ENCODE measurements at places on chromosomes 5 and 9.

DNA sequence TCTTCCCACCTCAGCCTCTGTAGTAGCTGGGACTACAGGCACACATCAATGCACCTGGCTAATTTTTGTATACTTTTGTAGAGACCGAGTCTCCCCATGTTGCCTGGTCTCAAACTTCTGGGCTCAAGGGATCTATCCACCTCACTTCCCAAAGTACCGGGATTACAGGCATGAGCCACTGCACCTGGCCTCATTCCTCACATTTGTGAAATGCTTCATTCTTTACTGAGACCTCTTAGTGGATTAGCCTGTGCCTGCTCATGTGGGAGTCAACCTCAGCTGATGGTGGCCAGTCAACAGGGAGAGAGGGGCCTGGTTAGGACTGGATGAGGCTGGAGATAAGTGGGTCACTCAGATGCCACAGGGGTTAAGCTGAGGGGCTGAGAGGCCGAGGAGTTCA lies 37.3 kb upstream of the CLK4 start:
- DNase-seq, result no peak

DNA sequence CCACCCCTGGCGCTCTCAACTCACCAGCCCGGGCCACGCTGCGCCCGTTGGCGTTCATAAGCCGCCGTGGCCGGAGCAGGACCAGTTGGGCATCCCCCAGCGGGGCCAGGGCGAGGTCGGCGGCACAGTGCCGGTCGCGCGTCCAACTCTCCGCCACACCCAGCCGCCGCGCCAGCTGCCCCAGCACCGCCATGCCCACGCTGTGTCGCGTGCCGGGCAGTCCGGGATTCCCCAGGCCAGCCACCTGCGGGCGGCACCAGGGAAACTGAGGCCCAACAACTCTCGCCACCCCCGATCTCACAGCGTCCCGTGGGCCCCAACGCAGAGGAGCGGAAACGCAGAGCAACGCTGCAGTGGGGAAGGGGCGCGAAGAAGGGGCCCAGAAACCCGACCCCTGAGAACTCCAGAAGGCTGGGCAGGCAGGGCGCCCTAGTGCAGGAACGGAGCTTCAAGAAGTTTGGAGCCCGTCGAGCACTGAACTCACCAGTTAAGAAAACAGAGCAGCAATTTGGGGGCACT lies 453 bp downstream of the PTRH1 start:
- DNase-seq, result peak; percentile 34

GRCh38 chr5:77774981-77775789 lies 954 bp downstream of the TBCA start:
- DNase-seq, result no peak

GRCh38 chr5:132301344-132302271 lies 7.4 kb downstream of the SLC22A4 start:
- no peak for DNase-seq

- DNase-seq, result no peak
Observed at GRCh38 chr9:94911986-94912635, 185.6 kb downstream of the AOPEP start.

DNA sequence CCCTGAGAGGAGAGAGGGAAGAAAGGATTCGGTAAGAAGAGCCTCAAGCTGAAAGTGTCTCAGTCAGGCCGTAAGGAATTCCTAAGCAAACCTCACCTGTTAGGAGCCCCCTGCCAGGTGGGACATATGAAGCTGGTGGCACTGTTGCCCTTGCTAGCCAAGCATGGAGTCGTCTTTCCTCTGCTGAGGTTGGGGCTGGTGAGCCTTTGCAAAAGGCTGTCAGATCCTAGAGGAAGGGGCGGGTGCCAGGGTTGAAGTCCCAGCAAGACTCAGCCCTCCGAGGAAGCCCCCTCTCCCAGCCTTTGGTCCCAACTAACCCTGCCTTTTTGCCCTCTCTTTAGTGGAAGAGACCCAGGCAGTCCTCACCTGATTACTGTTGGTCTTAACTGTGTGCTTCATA lies 5.5 kb upstream of the SMIM32 start:
- DNase-seq, result no peak

DNA sequence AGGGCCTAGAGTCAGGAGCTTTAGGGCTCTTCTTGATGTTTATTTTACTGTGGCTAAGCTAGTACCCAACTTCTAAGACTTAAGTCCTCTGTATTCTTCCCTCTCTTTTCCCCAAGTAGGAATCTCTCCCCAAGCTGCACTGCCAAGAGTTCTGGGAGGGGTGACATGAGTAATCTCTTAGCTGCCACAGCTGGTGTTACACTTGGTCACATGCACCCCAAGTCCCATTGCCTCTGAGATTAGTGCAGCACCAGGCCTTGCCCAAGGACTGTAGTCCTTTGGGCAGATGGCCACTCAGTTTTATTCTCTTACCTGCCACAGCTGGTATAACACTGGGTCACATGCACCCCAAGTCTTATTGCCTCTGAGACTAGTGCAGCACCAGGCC lies 114.7 kb upstream of the RIOK2 start:
- no peak for DNase-seq

DNA sequence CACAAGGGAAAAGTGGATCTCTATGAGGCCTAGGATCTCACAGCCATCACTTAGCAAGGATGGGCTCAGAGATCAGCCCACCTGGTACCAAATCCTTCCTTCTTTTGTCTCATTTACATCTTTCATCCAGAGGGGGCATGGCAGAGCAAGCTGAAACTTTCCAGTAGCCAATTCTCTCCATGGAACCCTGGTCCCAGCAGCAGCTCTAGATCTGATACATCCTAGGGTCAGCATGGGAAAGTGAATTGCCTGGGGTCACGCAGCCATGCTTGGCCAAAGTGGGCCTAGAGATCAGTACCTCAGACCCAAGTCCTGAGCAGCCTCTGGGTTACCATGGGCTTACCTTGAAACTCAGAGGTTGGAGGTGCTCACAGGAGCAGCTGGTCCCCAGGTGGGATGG lies 170.5 kb downstream of the GABBR2 start:
- no peak for DNase-seq

DNA sequence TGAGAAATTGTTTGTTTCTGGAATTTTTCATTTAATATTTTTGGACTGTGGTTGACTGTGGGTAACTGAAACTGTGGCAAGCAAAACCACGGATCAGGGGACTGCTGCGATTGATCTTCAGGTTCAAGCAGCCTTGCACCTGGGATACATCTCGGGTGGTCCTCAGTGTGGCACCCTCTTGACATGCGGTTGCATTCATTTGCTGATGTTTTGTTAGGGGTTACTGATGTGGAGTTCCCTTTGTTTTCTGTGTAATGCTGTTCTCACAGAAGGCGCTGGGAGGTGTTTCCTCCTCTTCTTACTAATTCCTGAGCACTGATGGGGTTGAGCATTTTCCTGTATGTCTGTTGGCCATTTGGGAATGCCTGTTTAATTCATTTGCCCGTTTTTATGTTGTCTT lies 60.4 kb downstream of the EHMT1 start:
- DNase-seq, result no peak

GRCh38 chr5:127876384-127876783 lies 173.2 kb downstream of the CCDC192 start:
- no peak for DNase-seq

GRCh38 chr5:147485046-147485445 lies 24.8 kb downstream of the DPYSL3 start:
- DNase-seq, result no peak

DNA sequence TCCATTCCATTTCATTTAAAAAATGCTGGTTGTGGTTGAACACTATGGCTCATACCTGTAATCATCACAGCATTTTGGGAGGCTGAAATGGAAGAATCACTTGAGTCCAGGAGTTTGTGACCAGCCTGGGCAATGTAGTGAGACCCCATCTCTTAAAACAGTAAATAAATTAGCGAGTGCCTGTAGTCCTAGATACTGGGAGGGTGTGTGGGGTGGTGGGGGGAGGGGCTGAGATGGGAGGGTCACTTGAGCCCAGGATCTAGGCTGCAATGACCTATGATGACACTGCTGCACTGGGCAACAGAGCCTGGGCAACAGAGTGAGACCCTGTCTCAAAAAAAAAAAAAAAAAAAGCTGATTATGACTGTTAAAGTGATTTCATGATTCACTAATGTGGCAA lies 29.1 kb downstream of the DDX46 start:
- no peak for DNase-seq

DNA sequence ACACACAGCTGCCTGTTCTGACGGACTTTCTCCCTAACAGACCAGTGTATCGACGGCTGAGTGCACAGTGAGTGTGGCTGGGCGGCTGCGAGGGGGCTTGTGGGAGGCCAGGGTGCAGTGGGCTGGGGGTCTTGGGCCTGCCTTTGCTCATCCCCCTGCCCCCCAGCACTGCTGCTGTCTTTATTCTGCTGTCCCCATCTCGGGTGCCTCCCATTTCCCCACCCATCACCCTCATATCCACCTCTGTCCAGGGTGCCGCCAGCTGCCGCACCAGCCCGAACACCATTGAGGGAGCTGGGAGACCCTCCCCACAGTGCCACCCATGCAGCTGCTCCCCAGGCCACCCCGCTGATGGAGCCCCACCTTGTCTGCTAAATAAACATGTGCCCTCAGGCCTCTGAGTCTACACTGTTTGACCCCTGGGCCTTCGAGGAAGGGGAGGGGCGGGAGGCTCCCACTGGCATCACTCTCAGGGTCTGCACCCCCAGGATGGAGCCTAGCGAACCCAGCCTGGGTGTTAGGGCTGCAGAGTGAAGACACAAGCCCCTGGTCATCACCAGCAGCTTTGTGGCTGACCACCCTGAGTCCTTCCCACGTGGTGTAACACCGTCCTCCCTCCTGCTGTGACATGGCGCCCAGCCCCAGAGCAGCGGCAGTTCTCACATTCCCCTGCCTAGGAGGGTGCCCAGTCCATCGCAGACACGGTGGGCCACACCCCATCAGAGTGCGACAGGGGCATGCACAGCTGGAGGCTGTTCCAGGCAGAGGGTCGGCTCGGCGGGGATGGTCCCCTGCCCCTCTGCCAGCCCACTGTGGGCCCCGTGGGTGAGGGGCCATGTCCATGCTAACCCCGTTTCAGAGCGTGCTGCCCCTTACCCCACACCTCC lies 4.0 kb downstream of the LCN2 start:
- DNase-seq, result no peak

GRCh38 chr5:3007577-3007976 lies 256.1 kb upstream of the IRX2 start:
- DNase-seq, result no peak

DNA sequence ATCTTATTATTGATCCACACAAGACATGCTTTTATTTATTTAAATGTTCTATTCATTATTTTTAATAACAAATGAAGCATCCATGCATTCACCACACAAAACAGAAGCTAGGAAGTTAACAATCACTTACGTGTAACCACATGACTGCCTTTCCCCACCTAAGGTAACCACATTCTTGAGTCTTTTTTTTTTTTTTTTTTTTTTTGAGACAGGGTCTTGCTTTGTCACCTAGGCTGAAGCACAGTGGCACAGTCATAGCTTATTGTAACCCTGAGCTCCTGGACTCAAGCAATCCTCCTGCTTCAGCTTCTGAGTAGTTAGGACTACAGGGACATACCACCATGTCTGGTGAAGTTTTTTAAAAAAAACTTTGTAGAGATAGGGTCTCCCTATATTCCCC lies 133.0 kb downstream of the DOCK2 start:
- DNase-seq, result no peak

GRCh38 chr9:123365287-123365880 lies 9.4 kb downstream of the CRB2 start:
- DNase-seq, result no peak

DNA sequence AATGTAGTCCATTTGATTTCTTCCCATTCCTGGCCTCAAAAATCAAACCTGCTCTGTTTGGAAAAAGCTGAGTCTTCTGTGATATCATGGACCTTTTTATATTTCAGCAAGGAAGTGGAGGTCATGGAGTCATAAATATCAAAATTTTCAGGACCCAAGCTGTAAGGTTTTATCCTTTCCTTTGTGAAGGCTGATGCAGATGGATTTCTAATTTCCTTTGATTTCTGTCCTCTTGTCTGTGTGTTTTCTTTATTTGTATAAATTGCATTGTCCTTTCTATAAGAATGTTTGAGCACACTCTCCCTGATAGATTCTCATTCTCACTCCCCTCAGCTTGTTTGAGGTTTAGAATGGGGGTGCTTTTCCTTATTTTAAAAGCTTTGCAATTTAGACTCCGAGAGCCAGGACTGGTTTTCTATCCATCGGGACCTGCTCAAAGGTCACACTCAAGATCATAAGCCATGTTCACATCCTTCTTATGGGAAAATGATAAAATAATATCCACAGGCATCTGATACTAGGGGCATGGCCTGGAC lies 127.4 kb upstream of the TMEM161B start:
- DNase-seq, result no peak

- peak; percentile 58 for DNase-seq
Observed at GRCh38 chr9:91419222-91420191, 4.1 kb downstream of the NFIL3 start.

DNA sequence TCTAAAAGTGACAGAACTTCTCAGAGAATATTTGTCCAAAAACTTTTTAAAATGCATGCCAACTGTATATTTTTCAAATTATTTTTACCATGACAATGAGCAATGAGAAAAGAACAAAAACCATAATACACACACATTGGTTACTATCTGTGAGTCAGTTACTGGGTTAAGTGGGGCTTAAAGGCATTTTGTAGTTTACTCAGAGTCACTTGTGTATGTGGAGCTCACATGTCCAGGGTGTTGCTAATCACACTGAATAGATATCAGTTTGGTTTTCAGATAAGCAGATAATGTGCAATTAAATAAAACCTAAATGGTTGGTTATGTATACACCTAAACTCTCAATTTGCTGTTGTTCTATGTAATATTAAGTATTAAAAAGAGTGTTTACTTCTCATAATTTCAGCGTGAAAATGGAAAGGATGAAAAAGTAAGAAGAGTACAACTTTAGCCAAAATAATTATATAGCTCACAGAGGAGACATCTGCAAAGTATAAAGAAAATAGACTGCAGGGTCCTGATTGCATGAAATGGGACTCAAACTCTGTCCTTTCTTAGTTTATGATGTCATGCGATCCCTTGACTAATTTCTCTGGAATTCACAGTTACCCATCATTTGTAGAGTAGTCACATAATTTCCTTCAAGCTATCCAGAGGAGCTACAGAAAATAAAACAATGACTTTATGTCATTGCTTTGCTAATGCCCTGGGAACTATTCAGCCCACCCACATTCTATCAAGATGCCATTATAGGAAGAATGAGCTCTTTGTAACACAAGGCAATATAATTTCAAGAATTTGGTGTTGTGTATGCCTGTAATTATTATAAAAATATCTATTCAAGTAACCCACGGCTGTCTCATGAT lies 388.0 kb upstream of the ZNF608 start:
- DNase-seq, result no peak

- DNase-seq, result no peak
Observed at GRCh38 chr9:128244837-128245231, 31.0 kb downstream of the GOLGA2 start.

GRCh38 chr5:801472-801871 lies 16.9 kb upstream of the ZDHHC11B start:
- DNase-seq, result no peak

GRCh38 chr9:136225366-136225747 lies 20.3 kb downstream of the QSOX2 start:
- no peak for DNase-seq

- no peak for DNase-seq
Observed at GRCh38 chr5:101580591-101580990, 677.5 kb upstream of the ST8SIA4 start.

- no peak for DNase-seq
Observed at GRCh38 chr5:170497311-170498038, 6.3 kb upstream of the KCNIP1 start.

GRCh38 chr5:109718632-109719031 lies 28.9 kb downstream of the MAN2A1 start:
- DNase-seq, result no peak

- DNase-seq, result no peak
Observed at GRCh38 chr9:16816011-16816410, 54.5 kb downstream of the BNC2 start.

Measured in stimulated activated CD4-positive, alpha-beta T cell treated with anti-CD3 and anti-CD28 coated beads, Interleukin-15, amount 100 ng/mL, for 24 hours (primary cell).